Stimulated activated CD8-positive, alpha-beta memory T cell treated with anti-CD3 and anti-CD28 coated beads, Interleukin-4, amount 100 ng/mL, for 4 hours (primary cell): ENCODE measurements at places on chromosomes 12 and 14.

- peak; percentile 31 for DNase-seq
These were observed 69.7 kb downstream of the SVOP start for GRCh38 chr12:108950991-108951739.

DNA sequence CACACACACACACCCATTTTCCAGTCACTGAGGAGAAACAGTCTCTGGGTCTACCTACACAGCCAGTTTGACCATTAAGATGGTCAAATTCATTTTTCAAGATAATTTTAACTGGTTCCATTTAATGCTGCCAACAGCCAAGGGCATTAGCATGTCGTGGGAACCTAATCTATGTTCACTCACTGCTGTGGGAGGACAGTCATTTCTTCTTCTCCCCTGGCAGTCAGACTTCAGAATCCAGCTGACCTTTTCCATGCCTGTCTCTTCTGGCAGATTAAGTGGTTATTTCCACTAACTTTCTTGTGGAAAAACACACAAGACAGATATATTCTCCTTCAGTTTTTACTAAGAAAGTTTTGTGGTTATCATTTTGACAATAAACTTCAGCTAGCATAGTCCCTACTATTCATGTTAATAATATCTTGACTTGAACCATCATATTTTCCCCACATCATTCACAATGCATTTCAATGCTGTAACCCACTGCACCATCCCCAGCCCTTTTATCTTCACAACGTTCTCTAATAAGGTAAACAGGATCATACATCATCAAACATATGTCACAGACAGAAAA is 82.2 kb downstream of the DAD1 start:
- DNase-seq, result no peak

GRCh38 chr14:91329486-91330014 is 85.0 kb upstream of the GPR68 start:
- DNase-seq, result no peak

GRCh38 chr12:105318651-105319483 is 11.6 kb upstream of the C12orf75 start:
- DNase-seq, result no peak

- no peak for DNase-seq
These were observed 47.4 kb downstream of the SLC38A4 start for GRCh38 chr12:46778415-46778814.

GRCh38 chr12:3456809-3457208 is 34.2 kb upstream of the PRMT8 start:
- no peak for DNase-seq

DNA sequence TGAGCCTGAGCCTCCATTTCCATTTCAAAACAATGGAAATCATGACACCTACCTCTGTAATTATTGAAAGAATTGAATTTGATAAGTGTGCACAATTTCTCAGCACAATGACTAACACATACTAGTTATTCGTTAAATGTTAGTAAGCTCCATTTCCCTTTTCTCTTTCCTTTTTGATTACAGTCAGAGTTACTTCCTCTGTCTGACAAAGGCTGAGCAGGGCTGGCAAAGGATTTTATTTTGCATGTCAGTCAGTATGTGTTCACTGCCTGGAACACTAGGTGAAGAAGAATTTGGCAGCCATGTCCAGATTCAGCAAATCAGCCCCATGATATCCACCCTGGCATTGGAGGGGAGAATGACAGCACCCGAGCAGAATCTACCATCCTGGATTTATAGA is 12.2 kb upstream of the RHOJ start:
- no peak for DNase-seq

- no peak for DNase-seq
These were observed 77.8 kb upstream of the MAX start for GRCh38 chr14:65179918-65180724.

- no peak for DNase-seq
These were observed 84.6 kb upstream of the DYNC1H1 start for GRCh38 chr14:101879529-101880336.

GRCh38 chr14:70448633-70449340 is 3.2 kb upstream of the ADAM21 start:
- no peak for DNase-seq

GRCh38 chr12:124747426-124748161 is 116.1 kb downstream of the SCARB1 start:
- DNase-seq, result no peak

DNA sequence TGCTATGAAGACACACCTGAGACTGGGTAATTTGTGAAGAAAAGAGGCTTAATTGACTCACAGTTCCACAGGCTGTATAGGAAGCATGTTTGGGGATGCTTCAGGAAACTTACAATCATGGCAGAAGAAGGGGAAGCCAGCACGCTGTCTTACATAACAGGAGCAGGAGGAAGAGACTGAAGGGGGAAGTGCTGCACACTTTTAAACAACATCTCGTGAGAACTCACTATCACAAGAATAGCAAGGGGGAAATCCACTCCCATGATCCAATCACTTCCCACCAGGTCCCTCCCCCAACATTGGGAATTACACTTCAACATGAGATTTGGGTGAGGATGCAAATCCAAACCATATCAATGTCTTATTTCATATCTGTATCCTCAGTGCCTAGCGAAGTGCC is 307.2 kb downstream of the ATP23 start:
- no peak for DNase-seq

GRCh38 chr14:37230551-37231194 is 32.9 kb downstream of the MIPOL1 start:
- DNase-seq, result no peak

GRCh38 chr12:106030210-106031071 is 108.3 kb downstream of the NUAK1 start:
- DNase-seq, result no peak

DNA sequence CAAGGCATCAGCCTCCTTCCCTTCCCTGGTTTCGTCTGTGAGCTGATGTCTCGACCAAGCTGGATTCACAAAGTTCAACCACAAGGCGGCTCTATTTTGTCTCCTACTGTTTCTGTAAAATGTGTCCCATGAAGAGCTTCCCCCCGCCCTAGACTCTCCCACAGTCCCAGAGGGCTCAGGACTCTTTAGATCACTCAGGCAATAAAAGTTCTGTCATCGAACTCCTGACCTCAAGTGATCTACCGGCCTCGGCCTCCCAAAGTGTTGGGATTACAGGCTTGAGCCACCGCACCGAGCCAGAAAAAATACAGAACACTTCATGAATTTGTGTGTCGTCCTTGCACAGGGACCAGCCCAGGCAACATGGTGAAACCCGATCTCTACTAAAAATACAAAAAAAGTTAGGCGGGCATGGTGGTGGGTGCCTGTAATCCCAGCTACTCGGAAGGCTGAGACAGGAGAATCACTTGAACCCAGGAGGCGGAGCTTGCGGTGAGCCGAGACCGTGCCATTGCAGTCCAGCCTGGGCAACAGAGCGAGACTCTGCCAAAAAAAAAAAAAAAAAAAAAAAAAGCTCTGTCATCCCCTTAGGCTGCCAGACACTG is 149.4 kb downstream of the BCL11B start:
- no peak for DNase-seq

DNA sequence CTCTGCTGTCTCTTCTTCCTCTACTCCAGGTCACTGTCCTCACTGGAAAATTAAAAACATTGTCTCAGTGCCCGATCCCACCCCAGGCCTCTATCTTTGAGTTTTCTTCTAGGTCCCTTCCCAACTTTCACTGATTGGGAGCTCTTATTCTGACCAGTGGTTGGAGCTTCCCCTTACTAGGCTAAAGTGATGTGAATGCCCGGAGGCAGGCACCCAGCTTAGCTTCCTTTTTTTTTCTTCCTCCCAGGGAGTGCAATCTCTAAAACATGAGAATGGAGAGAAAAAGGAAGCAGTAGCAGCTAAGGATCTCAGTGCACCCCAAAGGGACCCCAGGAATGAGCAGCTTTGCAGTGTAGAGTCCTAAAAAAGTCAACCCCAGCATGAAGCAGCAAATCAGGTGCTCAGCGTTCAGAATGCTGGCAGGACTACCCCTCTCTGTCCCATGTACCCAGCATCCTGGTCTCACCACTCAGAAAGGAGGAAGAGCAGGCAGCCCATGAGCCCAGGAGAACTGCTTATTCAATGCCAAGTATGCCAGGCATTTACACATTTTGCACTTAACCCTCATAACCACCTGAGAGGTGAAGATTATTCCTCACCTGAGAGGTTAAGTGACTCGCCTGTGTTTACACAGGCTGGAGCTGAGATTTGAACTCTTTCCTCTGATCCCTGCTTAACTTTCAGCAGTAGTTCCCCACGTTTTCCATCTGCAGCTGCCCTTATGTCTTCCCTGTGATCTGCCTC is 146.2 kb upstream of the PWP1 start:
- DNase-seq, result no peak

DNA sequence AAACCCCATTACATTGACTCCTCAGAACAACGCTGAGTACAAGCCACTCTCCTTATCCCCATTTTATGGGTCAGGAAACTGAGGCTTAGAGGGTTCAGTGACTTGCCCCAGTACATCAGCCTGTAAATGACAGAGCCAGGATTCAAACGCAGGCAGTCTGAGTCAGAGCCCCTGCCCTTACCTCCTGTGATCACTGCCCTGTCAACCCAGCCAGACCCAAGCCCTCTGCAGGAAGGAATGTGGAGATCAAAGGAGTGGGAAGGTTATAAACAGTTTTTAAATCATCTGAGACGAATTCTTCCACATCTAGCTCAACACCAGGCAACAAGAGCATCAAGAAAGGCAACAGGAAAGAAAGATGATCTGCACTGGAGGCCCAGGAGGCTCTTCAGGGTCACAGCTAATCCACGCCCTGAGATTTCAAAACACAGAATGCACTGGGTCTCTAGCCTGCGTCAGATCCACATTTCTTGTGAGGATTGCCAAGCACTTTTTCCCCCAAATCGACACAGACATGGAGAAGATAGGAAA is 38.5 kb downstream of the SPTB start:
- DNase-seq, result no peak

DNA sequence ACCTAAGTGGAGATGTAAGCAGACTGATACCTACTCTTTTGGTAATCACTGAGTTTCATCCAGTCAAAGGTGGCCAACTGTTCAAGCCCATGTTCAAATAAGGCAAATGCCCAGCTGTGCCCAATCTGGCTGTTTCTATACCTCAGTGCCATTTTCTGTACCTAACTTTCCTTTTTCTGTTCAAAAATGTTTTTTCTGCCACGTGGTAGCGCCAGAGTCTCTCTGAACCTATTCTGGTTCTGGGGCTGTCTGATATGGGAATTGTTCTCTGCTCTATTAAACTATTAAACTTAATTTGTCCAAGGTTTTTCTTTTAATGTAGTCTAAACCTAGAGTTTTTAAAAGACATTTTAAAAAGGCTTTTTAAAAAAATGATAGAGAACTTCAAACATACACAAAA is 391.2 kb downstream of the NOVA1 start:
- no peak for DNase-seq

DNA sequence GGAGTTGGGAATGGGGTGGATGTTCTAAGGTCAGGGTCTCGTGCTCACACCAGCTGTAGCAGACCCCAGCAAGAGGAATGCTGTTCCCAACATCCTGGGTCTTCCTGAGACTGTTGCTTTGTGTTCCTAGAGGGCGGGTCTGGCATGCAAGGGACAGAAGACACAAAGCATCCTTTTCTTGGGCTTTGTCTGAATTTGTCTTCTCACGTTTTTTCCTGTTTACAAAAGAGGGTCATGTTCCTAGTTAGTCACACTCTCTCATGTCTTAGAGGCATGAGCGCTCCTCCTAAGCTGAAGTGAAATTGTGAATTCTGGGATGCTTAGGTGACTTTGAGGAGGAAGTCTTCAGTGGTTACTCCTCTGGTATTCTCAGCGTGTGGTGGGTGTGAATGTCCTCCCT is 9.6 kb upstream of the TAMALIN start:
- DNase-seq, result no peak

DNA sequence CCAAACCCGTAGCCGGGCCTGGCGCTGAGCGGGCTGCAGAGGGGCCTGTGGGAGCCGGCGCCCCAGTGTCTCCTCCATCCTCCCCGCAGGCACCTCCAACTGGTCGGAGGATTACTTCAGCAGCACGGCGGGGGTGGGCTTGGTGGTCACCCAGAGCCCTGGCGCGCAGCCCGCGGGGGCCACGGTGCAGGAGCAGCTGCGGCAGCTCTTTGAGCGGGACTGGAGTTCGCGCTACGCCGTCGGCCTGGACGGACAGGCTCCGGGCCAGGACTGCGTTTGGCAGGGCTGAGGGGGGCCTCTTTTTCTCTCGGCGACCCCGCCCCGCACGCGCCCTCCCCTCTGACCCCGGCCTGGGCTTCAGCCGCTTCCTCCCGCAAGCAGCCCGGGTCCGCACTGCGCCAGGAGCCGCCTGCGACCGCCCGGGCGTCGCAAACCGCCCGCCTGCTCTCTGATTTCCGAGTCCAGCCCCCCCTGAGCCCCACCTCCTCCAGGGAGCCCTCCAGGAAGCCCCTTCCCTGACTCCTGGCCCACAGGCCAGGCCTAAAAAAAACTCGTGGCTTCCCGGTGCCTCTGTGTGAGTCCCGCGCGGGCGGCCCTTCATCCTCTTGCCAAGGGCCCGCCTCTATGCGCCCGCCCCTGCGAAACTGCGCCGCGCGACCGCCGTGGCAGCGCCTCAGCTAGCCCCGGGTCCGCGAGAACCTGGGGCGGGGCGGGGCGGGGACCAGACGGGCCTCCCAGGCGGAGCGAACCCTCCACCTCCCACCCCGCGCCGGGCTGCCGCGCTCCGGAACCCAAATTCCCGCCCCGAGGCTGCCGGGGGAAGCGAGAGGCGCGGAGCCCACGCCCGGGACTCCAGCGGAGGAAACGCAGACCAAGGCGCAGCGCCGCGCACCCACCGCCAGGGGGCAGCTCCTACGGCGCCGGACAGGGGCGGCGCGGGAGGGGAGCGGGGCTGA is 8.3 kb downstream of the PLD4 start:
- peak; percentile 67 for DNase-seq

DNA sequence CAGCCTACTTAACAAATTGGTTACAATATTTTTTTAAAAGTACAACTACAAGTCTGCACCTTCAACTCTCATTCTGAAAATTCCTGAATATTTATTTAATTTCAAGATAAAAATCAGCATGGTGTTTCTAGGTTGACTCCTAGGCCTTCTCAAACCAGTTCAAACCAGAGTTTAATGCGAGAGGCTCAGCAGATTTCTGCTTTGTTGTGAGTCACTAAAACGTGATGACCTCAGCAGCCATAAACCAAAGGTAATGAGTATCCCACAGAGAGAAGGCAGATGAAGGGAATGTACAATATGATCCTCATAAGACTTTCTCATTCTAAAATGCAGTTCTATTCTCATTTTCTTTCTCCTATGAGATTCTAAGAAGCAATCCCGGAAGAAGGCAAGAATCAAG is 1.5 kb downstream of the PRDM4 start:
- no peak for DNase-seq

DNA sequence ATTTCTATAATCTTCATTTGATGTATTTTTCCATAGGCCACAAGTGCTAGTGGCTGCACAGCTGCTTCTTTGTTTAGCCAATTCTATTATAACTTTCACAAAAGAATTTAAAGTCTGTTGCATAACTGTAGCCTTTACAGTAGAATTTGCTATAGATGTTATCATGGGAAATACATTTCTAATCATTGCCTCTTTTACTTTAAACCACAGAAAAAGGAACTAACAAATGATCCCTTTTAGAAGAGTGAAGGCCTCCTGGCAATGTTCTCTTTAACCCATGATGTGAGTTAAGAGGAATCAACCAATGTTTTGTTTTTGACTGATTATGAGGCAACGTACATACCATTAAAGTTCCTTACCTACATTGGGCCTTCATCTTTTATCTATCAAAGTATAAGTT is 68.8 kb downstream of the RPL10L start:
- no peak for DNase-seq
